ENCODE measurements at places on chromosomes 3 and 15.

- DNase-seq = peak; percentile 66
These were observed 45.3 kb upstream of the MAGEF1 start for GRCh38 chr3:184757022-184757651.

DNA sequence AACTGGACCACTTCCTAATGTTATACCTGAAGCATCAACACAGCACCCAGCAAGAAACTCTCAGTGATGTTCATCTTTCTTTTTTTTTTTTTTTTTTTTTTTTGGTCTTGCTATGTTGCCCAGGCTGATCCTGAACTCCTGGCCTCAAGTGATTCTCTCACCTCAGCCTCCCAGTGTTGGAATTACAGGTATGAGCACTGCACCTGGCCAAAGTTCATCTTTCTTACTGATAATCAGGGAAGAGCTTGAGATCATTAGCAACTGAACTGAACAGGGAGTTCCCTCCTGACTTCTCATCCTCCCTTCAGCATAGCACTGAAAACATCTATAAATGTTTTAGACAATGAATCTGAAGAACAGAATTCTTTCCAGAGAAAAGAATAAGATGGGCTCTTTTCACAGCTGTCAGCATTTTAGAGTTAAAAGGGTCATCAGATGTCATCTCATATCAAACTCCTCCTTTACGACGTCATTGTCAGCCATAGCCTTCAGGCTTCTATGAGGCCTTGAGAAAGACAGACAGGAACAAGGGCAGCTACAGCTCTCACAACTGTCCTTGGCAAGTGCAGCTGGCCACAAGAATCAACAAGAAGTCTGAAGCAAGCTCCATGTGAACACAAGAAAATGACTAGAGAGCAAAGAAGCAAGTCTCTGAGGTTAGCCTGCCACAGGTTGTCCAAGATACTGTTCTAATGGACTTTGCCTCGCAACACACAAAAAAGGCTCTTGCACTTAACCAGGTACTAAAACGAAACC, 33.8 kb downstream of the SCAP start:
- no peak for DNase-seq

DNA sequence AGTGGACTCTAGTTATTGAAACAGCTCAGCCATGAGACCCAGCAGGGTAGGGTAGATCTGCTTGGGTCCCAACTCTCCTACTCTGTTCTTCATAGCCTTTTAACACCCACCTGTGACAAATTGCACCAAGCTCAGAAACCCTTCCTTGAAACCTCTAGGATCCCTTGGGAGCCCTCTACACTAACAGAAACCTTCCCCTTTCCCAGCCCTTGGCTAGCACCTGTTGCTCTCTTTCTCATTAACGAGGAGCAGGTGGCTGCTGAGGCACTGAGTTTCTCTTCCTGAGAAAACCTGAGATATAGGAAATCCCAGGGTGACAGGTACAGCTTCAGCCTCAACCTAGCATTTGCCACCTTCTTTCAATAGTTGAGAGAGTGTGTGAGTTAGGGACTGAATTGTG, 88.3 kb upstream of the CLSTN2 start:
- DNase-seq = no peak

GRCh38 chr15:32956006-32956405, 238.2 kb downstream of the GREM1 start:
- DNase-seq = peak; percentile 15

DNA sequence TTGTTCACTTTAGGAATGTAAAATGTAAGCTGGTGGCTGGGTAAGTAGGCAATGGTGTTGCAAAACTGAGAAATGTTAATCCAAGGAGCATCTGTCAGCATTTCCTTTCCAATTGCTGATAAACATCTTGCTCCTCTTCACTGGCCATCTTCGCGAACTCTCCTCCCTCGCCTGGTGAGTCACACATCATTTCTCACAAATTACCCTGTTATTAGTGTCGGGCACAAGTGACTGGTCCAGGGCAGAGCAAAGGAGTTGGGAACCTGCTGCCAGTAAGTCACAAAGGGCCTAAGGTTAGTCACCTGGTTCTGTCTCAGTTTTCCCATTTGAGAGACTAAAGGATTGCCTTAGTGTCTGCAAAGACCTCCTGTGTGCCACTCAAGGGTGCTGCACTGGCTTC, 13.0 kb downstream of the CERS3 start:
- DNase-seq = no peak

- no peak for DNase-seq
These were observed 14.3 kb upstream of the PDCD7 start for GRCh38 chr15:65147902-65148301.

- DNase-seq = peak; percentile 17
These were observed 46.5 kb downstream of the CD86 start for GRCh38 chr3:122101646-122102045.

- DNase-seq = no peak
These were observed 138.0 kb upstream of the SMAD3 start for GRCh38 chr15:66927201-66928077.

- DNase-seq = no peak
These were observed 26.2 kb upstream of the ATP13A3 start for GRCh38 chr3:194512895-194513601.

DNA sequence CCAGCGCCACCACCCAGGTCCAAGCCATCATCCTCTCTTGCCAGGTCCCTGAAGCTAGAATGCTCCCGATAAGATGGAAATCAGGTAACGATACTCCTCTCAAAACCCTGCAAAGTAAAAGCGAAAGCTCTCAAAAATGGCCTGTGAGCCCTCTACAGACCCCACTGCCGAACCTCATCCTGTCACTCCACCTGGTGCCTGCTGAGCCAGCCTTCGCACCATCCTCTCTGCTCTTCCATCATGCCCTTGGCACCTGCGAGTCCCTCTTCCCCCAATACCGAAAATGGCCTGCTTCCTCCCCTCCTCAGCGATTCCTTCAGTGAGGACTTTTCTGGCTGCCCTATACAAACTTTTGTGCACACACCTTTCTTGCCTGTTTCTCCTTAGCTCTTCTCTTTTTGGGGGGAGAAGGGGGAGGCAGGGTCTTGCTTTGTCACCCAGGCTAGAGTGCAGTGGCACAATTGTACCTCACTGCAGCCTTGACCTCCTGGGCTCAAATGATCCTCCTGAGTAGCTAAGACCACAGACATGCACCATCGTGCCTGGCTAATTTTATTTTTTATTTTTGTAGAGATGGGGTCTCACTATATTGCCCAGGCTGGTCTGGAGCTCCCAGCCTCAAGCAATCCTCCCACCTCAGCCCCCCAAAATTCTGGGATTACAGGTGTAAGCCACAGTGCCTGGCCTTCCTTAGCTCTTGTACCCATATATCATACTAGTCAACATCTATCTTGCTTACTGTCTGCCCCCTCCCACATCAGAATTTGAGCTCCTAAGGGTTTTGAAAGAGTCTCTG, 3.0 kb downstream of the IDH2 start:
- DNase-seq = no peak

- DNase-seq = no peak
These were observed 167.1 kb upstream of the PLSCR5 start for GRCh38 chr3:146772211-146772743.

GRCh38 chr15:64045101-64045435, 1.2 kb downstream of the DAPK2 start:
- DNase-seq = no peak

DNA sequence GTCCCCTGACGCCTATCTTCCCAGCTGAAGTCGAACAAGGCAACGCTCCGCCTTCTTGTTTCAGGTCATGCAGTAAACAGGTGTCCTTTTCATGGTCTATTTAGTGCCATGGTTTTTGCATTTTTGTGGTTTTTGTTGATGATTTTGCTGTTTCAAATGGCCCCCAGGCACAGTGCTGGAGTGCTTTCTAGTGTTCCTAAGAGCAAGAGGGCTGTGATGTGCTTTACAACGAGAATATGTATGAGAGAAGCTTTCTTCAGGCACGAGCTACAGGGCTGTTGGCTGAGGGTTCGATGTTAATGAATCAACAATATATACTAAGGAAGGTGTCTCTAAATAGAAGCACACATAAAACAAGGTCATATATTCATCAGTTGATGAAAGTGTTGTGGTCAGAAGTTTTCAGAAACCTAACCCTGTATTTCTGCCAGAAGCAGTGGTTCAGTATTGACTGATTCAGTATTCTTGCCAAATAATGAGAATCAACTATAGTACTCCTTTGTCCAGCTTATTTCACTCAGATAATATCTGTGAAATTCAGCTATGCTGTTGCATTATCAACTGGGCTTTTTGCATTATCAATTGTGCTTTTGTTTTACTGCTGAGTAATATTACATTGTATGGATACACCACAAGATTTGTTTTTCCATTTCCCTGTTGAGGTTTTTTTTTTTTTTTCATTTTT, 18.5 kb downstream of the LIMD1 start:
- no peak for DNase-seq

DNA sequence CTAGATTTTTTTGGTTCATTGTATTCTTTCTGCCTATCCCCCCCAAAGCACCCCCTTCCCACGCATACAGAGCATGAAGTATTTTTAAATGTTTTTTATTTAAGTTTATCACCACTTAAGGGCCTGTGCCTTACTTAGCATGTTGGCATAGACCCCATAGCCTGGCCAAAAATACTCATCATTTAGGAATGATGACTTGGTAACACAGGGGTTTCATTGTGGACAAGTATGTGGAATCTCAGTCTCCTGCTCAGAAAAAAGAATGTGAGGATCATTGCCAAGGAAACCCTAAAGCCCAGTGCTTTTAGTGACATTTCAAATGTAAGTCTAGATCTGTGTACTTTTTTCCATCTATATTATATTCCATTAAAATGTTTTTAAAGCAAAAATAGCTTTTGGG, 146.3 kb downstream of the ALCAM start:
- DNase-seq = no peak

DNA sequence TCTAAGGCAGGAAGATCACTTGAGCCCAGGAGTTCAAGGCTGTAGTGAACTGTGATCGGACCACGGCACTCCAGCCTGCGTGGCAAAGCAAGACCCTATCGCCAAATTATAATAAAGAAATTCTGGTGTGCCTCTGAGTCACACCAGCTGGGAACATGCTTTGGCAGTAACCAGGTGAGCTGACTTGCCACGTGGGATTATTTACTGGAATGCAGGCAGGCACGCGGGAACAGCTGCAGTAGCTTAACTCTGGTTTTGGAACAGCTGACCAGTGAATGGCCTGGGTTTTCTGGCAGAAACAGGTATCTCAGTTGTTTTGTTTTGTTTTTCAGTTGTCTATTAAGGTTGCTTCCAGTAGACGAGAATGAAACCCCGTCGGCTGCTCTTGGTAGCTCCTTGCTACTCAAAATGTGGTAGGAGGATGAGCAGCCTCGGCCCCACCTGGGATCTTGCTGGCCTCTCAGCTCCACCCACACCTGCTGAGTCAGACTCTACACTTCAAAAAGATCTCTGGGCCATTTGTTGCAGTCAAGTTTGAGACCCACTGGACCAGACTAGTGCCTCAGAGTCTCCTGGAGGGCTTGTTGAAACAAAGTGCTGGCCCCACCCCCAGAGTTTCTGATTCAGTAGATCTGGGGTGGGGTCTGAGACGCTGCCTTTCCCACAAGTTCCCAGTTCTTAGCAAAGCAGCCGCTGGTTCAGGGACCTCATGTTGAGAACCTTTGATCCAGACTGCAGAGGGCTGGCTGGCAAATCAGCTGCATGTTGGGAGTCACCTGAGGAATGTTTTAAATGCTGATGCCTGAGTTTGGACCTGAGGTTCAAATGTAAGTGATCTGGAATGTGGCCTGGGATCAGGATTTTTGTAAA, 26.6 kb downstream of the IDH2 start:
- no peak for DNase-seq

GRCh38 chr15:74835312-74835823, 7.6 kb downstream of the ULK3 start:
- DNase-seq = peak; percentile 38

- no peak for DNase-seq
These were observed 11.9 kb downstream of the GPR176 start for GRCh38 chr15:39908186-39908585.

GRCh38 chr15:51726302-51727073, 11.0 kb downstream of the LYSMD2 start:
- DNase-seq = no peak

DNA sequence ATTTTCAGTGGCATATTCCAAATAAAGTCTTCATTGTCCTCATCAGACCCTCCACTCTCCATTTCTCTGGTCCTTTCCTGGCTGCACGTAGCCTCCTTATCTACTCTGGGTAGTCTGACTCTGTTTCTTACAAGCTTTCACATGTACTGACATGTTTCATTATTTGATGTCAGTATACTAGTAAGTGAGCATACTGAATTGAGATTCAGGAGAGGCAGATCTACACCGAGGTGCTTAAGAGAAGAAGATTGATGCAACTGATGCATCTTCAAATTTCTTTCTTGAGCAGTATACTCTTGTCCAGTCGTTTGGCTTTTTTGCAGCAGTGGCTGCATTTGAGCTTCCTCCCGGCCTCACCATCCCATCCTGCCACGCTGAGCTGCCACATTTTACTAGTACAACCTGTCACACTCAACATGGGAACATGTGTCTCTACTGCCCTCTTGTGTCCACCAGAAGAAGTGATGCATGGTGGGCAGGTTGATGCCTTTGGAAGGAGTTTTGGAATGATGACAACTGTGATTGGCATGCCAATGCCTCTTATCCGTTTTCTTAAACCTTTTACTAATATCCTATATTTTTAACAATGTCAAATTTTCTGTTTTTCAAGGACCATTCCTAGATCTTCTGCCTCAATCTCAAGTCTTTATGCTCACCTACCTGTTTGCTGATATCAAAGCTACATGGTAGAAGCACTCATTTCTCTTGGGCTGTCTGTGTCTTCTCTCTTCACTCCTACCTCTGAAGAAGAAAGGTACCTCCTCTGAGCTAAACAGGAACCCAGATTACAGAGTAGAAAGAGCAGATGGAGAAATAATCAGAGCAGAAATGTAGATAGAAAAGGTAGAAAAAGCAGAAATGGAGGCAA, 38.7 kb downstream of the GUCA1C start:
- DNase-seq = peak; percentile 35

DNA sequence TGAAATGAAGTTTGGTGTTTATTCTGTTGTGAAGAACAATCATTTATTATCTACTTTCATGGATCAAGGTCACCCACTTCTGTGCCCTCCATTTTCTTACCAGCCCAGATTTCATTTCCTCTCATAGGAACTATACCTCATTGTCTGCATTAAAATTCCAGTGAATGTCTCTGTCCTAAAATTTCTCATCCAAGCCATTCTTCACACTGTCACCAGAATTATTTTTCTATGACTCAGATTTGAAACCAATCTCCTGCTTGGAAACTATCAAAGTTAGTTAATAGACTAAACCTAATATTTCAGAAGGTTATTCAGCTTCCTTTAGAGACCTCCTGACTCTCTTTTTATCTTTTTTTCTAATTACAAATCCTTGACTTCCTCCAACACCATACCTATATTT, 364.1 kb upstream of the CBLB start:
- DNase-seq = no peak

GRCh38 chr3:1251282-1252060, 158.6 kb downstream of the CNTN6 start:
- no peak for DNase-seq

All from putamen (tissue), 1 donor.